Forelimb muscle (tissue), 1 donor: ENCODE measurements at places on chromosomes 4 and X.

DNA sequence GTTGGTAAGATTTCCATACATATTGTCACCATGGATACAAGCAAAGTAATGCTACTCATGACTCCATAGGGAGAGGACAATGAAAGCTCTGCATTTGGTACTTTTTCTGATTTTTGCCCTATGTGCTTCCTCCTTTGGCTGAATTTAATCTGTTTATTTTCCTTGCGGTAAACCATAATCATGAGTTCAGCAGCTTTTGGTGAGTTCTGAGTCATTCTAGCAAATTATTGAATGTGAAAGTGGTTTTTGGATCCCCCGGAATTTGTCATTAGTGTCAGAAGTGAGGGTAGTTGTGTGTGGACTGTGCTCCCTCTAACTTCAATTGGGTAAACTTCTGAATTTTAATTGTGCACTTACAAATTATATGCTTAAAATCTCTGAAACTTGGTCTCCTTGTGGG, 170.3 kb downstream of the MOSPD2 start:
- DNase-seq, result no peak

GRCh38 chr4:63663870-63664269, 745.4 kb downstream of the TECRL start:
- DNase-seq, result no peak

DNA sequence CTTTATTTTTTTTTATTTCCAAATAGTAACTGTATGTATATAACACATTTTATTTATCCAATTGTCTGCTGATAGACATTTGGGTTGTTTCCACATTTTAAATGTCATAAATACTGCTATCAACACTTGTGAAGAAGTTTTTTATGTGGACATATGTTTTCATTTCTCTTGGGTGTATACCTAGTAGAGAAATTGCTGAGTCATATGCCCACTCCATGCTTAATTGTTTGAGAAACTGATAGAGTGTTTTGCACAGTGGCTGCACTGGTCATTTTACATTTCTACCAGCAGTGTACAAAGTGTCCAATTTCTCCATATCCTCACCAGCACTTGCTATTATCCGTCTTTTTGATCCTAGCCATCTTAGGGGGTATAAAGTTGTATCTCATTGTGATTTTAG, 567.8 kb downstream of the GBA3 start:
- no peak for DNase-seq

DNA sequence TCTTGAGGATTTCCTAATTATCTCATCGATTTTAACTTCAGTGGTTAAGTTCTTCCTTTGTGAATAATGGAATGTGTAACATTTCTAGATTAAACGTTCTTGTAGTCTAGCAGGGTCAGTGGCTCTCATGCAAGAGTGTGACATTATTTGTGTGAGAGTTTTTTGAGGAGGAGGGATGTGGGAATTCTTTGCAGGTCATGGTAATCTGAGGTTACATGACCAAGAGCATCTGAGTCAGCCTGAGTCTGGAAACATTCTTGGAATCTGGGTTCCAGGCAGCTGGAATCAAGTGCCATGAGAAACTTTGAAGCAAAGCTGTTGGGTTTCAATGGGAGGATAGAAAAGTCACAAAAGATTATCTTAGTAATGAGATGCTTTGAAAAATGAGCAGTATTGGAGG, 49.5 kb downstream of the GK start:
- DNase-seq, result no peak

DNA sequence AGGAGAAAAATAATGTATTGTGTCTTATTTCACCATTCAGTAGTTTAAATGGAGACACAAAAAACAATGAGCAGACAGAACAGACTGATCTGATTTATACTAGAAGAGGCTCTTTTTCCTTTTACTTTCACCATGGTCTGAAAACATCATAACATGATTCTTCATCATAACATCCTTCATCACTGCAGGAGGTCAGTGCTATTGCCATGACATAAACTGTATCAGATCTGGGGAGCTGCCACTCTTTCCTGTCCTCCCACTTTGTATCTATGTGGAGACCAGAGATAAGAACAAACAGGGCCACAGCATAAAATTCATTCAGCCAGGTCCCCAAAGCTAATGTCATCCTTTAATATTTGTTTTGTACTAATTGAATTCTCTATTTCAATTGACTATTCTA, 25.2 kb downstream of the SOD3 start:
- no peak for DNase-seq

DNA sequence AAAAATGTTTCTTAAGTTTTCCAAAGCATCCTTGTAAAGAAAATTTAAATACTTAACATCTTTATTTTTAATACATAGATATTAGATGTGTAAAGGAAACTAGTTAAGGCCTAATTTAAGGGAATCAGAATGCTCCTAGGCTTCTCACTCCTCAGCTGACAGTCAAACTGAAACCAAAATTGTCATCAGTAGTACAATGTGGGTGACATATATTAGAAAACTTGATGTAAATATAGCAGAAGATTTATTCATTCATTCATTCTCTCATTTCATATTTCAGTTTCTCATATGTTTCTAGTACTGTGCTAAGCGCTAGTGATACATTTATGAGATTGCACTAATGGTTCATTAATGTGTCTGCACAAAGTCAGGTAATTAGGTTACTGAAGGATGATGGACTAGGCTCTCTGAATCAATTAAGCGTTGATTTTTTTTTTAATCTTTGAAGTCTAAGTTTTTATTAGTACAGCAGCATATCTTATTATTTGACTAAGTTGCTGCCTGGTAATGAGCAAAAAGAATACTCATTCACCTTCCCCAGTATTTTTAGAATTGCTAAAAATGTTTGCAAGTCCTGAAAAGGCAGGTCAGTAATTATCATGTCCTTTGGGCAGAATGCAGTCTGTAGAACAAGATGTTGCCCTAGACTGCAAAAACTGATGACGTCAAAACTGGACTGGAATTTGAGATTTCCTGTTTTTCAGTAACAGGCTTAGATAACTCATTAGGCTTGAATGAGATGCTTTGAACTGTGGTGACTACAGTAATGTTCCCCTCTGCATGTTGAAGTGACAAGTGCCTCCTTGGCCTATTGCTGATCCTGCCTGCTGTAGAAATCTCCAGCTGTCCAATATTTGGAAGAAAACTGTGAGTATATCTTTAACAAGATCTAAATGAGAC, 128.7 kb downstream of the ARHGAP24 start:
- no peak for DNase-seq

- DNase-seq, result no peak
Observed at GRCh38 chr4:13537011-13537831, 7.1 kb downstream of the NKX3-2 start.

- no peak for DNase-seq
Observed at GRCh38 chr4:186166852-186167512, 24.4 kb upstream of the CYP4V2 start.
